Esophagus squamous epithelium (tissue), 5 donors: ENCODE measurements at places on chromosomes 7 and 10.

DNA sequence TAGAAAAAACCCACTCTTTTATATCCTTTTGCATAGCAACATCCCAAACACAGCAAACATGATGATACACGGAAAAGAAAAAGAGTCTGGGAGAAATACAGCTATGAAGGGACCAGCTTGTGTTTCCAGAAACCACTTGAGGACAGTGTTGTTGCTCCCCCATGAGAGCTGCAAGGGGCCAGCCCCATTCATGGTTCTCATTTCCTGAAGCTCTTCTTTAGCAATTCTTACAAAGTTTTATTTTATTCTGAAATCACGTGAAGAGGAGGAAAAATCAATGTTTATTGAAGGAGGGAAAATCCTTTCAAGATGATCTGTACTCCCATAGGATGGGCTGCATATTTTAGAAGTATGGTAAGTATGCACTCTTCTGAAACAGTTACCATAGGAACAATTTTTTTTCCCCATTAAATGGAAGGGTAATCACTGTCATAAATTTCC is 17.5 kb upstream of the PRTFDC1 start:
- H3K27me3 ChIP-seq, result no peaks in the 10 kb centered on the region
- no peak overlapping the region for H3K4me3 ChIP-seq
- DNase-seq, result no peak
- H3K27ac ChIP-seq, result no peak overlapping the region

DNA sequence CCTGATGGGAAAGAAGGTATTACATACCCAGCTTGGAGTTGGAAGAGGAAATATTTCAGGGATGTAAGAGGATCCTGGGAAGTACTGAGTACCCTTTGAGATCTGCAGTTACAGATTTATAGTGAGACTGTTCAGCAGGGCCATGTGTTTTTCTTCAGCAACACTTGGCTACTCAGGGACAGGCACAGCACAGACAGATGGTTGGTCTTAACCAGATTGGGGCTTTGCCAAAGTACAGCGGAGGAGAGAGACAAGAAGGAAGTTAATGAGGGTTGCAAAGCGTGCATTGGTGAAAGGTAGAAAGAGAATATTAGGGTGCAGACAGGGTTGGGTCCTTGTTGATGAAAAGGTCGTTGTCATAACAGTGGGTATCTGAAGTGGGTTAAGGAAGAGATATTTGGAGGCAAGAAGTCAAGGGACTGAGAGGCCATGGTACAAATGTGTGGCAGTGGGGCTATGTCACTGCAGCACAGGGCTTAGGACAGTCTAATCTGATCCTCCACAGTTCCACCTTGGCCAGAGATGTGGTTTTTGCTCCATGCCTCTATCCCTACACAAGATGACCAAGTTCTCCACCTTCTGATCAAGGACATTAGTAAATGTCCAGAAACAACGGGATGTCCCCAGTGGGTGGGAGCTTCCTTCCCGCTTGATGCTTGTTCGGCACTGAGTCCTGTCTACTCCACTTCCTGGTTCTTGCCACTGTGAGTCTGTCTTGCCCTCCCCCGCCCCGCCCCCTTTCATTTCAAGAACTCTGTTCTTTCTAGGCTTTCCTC is 18.9 kb upstream of the DNAJC1 start:
- H3K4me1 ChIP-seq, result no peaks in the 10 kb centered on the region
- no peak for DNase-seq
- H3K4me3 ChIP-seq, result no peak overlapping the region
- H3K27me3 ChIP-seq, result no peaks in the 10 kb centered on the region
- no peak overlapping the region for H3K27ac ChIP-seq

DNA sequence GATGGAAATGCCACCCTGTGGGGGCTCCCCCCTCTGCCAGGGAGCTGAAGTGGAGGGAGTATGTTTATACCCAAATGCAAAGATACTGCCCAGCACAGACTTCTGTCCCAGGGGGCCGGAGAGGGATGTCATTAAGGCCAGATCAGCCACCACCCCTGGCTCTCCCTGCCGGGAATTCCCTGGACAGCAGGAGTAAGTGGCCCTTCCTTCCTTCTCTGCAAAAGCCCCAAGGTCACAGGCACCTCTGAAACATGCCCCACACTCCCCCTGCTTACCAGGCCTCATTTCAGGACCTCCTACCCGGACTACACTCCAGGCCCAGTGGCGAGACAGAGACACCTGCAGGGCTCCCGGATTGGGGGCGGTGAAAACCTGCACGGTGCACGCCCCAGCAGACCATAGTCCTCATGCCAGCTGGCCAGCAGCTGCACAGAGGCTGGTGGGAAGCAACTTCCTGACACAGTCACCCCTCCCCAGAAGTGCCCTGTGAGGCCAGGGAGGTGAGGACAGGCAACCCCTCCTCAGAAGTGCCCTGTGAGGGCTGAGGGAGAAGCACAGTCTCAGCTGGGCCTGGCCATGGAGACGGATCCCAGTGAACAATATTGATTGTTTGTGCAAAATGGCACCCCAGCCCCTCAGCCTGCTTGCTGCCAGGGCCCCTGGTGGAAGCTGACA is 33.0 kb upstream of the RET start:
- DNase-seq, result no peak
- H3K4me3 ChIP-seq, result no peak overlapping the region
- H3K27ac ChIP-seq, result no peak overlapping the region
- H3K36me3 ChIP-seq, result no peaks in the 10 kb centered on the region

DNA sequence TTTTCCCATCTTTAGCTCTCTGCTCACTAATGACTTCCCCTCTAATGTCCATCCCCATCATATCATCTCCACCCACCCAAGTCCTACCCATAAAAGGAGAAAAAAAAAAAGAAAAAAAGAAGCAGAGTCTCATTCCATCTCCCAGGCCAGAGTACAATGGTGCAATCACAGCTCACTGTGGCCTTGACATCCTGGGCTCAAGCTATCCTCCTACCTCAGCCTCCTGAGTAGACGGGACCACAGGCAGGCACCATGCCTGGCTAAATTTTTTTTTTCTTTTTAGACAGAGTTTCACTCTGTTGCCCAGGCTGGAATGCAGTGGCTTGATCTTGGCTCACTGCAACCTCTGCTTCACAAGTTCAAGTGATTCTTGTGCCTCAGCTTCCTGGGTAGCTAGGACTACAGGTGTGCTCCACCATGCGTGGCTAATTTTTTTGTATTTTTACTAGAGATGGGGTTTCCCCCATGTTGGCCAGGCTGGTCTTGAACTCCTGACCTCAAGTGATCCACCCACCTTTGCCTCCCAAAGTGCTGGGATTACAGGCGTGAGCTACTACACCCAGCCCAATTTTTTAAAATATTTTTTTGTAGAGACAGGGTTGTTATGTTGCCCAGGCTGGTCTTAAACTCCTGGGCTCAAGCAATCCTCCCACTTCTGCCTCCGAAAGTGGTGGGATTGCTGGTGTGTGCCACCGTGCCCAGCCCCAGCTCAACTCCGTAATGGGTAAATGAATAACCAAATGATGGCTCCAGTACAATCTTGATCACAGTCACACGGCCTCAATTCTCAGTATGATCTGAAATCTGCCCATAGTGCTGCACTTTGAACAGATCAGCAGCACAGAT is 24.6 kb upstream of the SGMS1 start:
- DNase-seq, result no peak
- no peak overlapping the region for H3K27ac ChIP-seq
- H3K4me1 ChIP-seq, result no peaks in the 10 kb centered on the region

- H3K4me3 ChIP-seq, result no peak overlapping the region
- DNase-seq, result no peak
- no peak overlapping the region for H3K27ac ChIP-seq
- no peaks in the 10 kb centered on the region for H3K27me3 ChIP-seq
These were observed 38.3 kb downstream of the AHCYL2 start for GRCh38 chr7:129263168-129263567.

DNA sequence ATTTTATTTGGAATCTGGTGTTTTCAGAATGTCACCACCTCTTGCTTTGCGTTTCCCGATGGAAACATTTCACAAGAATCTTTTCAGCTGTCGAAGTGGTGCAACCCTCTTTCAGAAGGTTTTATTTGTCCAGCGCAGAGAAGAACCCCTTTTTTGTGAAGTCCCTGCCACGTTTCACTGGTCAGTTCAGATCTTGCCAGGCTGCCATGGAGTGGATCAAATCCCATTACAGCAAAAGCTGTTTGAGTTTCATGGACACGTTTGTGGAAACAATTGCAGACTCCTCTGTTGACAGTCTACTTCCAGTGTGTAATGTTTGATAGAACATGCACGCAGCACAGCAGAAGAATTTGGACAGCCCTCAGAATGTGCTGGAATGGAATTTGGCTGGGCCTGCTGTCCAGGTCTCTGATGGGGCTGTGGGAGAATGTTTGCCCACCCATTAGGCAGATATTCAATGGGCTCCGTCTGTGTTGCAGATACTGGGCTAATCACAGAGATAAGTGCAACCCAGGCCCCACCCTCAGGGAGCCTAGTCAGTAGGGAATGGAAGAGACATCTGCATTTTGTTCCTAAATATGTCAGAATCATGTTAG is 143.2 kb downstream of the GRK5 start:
- H3K27me3 ChIP-seq, result no peaks in the 10 kb centered on the region
- H3K4me1 ChIP-seq, result no peaks in the 10 kb centered on the region
- no peak overlapping the region for H3K4me3 ChIP-seq
- DNase-seq, result no peak
- no peak overlapping the region for H3K27ac ChIP-seq

DNA sequence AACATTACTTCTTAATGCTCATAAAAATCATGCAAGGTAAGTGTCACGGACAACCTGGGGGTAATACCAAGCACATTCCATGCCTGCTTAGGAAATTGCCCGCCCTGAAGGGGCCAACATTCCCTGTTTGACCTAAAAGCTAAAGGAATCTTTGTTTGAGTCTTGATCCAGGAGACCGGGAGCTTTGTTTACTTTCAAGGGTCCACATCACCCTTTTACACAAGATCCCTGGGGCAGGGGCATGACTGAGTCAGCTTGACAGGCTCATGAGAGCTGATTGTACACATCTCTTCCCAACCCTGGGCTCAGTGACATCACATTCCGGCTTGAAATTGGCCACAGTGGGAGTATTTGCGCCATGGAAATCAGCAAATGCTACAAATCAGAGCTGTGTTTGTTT is 248.1 kb upstream of the HABP2 start:
- no peaks in the 10 kb centered on the region for H3K27me3 ChIP-seq
- no peak for DNase-seq
- no peaks in the 10 kb centered on the region for H3K4me1 ChIP-seq
- H3K27ac ChIP-seq, result no peak overlapping the region

GRCh38 chr10:21993360-21994001 is 10.0 kb downstream of the DNAJC1 start:
- no peaks in the 10 kb centered on the region for H3K27me3 ChIP-seq
- no peaks in the 10 kb centered on the region for H3K4me1 ChIP-seq
- no peak overlapping the region for H3K27ac ChIP-seq
- no peaks in the 10 kb centered on the region for H3K36me3 ChIP-seq

GRCh38 chr10:36465604-36466379 is 659.6 kb upstream of the ANKRD30A start:
- no peaks in the 10 kb centered on the region for H3K27me3 ChIP-seq
- no peak overlapping the region for H3K4me3 ChIP-seq
- H3K27ac ChIP-seq, result no peak overlapping the region

GRCh38 chr7:76386691-76387260 is 22.7 kb downstream of the SSC4D start:
- no peak overlapping the region for H3K4me3 ChIP-seq
- no peaks in the 10 kb centered on the region for H3K27me3 ChIP-seq
- H3K4me1 ChIP-seq, result peaks cover 10% of the 10 kb centered on the region
- no peak for DNase-seq

GRCh38 chr10:58715061-58715460 is 202.4 kb downstream of the BICC1 start:
- H3K27ac ChIP-seq, result no peak overlapping the region
- no peaks in the 10 kb centered on the region for H3K36me3 ChIP-seq
- DNase-seq, result no peak
- H3K4me1 ChIP-seq, result no peaks in the 10 kb centered on the region

- H3K27ac ChIP-seq, result no peak overlapping the region
- H3K36me3 ChIP-seq, result no peaks in the 10 kb centered on the region
- H3K4me3 ChIP-seq, result no peak overlapping the region
- no peaks in the 10 kb centered on the region for H3K27me3 ChIP-seq
- H3K4me1 ChIP-seq, result peaks cover 2% of the 10 kb centered on the region
These were observed 72.6 kb downstream of the SHH start for GRCh38 chr7:155739538-155740143.

GRCh38 chr10:106672517-106673175 is 491.9 kb downstream of the SORCS1 start:
- no peak overlapping the region for H3K4me3 ChIP-seq
- H3K4me1 ChIP-seq, result no peaks in the 10 kb centered on the region
- H3K36me3 ChIP-seq, result no peaks in the 10 kb centered on the region
- no peak overlapping the region for H3K27ac ChIP-seq

DNA sequence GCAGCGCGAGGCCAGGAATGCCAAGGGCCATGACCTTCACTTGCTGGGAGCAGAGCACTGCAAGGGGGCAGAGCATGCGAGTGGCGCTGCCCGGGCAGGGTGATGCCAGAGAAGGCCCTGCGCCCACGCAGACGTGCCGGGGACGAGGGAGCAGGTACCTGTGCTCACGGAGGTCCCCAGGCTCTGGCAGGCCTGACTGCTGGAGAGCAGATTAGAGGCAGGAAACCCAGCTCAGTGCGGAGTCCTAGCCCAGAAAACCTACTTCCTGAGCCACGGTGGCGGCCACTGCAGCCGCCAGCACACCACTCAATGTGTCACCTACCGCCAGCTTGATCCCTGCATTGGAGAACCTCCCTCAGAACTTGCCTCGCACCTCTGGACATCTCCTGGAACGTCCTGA is 148.4 kb downstream of the MAD1L1 start:
- H3K27me3 ChIP-seq, result no peaks in the 10 kb centered on the region
- no peak for DNase-seq
- no peak overlapping the region for H3K27ac ChIP-seq
- H3K4me3 ChIP-seq, result no peak overlapping the region
- no peaks in the 10 kb centered on the region for H3K4me1 ChIP-seq
- no peaks in the 10 kb centered on the region for H3K36me3 ChIP-seq

GRCh38 chr10:32951111-32951510 is 6.9 kb downstream of the ITGB1 start:
- H3K4me1 ChIP-seq, result peaks cover 33% of the 10 kb centered on the region
- H3K27me3 ChIP-seq, result no peaks in the 10 kb centered on the region
- H3K4me3 ChIP-seq, result no peak overlapping the region
- no peaks in the 10 kb centered on the region for H3K36me3 ChIP-seq

DNA sequence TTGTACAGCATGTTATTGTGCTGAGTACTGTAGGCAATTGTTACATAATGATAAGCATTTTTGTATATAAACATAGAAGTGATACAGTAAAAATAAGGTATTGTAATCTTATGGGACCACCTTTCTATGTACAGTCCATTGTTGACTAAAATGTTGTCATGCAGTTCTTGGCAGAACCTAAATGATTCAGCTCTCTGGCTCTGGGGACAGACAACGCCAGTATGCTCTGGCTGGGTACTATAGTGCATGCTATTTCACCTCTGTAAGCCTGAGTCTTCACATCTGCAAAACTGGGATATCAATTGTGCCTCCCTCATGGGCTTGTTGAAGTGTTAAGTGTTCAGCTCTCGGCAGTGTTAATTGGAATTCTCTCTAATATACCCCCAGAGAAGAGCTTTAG is 674.3 kb downstream of the INHBA start:
- no peaks in the 10 kb centered on the region for H3K27me3 ChIP-seq
- H3K4me3 ChIP-seq, result no peak overlapping the region
- DNase-seq, result no peak
- no peaks in the 10 kb centered on the region for H3K36me3 ChIP-seq
- H3K4me1 ChIP-seq, result no peaks in the 10 kb centered on the region
- H3K27ac ChIP-seq, result no peak overlapping the region

GRCh38 chr7:2526659-2527504 is 7.3 kb downstream of the LFNG start:
- H3K27me3 ChIP-seq, result peaks cover 98% of the 10 kb centered on the region
- H3K4me3 ChIP-seq, result no peak overlapping the region
- no peaks in the 10 kb centered on the region for H3K36me3 ChIP-seq
